ENCODE measurements at places on chromosomes 4 and X.

- H3K27me3 ChIP-seq = no peaks in the 10 kb centered on the region
- DNase-seq = no peak
- H3K36me3 ChIP-seq = peaks cover 12% of the 10 kb centered on the region
Observed at GRCh38 chr4:2222838-2223237, 19.1 kb downstream of the HAUS3 start.

- H3K27ac ChIP-seq = no peak overlapping the region
- no peak for DNase-seq
- peaks cover 8% of the 10 kb centered on the region for H3K4me1 ChIP-seq
- peak overlapping the region; percentile 9 for H3K4me3 ChIP-seq
- no peaks in the 10 kb centered on the region for H3K27me3 ChIP-seq
Observed at GRCh38 chr4:27005905-27006590, 145.4 kb downstream of the STIM2 start.

DNA sequence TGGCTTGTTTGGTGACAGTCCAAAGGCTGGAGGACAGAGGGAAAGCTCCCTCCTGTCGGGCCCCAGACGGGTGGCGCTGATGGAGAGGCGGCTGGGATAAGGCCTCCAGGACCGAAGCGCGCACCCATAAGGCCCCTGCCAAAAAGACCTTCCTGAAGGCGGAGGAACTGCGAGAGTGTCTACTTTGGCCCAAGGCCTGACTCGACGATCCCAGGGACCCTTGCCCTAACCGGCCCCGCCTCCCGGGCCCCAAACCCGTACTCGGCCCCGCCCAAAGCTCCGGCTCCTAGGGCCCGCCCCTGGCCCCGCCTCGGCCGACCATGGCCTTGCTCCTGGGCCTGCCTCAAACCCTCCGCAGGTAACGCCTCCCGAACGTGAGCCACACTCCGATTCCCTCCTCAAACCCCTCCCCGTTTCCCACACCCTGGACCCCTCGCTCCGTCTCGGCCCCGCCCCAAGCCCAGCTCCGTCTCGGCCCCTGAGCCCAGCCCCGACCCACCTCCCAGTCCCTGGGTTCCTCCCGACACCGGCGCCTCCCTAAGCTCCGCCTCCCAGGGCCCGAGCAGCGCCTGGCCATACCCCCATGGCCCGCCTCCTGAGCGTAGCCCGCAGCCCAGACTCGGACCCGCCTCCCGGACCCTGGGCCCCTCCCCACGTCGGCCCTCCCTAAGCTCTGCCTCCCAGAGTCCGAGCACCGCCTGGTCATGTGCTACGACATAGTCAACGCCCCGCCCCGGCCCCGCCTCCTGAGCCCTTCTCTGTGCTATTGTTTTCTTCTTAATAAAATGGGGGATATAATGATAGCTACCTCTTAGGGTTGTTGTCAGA, 90.0 kb upstream of the DRD5 start:
- H3K27ac ChIP-seq = peak overlapping the region; percentile 66
- H3K27me3 ChIP-seq = no peaks in the 10 kb centered on the region
- no peaks in the 10 kb centered on the region for H3K36me3 ChIP-seq
- peak; percentile 87 for DNase-seq
- peak overlapping the region; percentile 56 for H3K4me3 ChIP-seq

- H3K27ac ChIP-seq = no peak overlapping the region
- no peak overlapping the region for H3K4me3 ChIP-seq
- DNase-seq = no peak
- no peaks in the 10 kb centered on the region for H3K27me3 ChIP-seq
- H3K36me3 ChIP-seq = no peaks in the 10 kb centered on the region
Observed at GRCh38 chr4:148426643-148427042, 15.6 kb downstream of the NR3C2 start.

DNA sequence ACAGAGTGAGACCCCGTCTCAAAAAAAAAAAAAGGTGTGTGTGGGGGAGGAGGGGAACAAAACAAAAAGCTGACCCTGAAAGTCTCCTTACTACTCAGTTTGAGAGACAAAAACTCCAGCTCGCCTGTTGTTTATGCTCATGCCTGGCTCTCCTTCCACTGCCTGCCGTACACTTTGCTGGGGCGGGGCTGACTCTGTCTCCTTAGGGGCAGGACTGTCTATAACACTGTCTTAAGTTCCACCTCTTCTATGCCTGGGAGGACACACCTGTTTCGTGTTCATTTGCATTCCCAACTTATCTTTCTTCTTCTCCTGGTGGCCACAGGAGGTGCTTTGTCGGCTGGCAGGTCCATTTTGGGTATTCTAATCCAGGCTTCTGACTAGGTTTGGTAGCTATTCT, 81.4 kb downstream of the MTNR1A start:
- no peaks in the 10 kb centered on the region for H3K4me1 ChIP-seq
- no peaks in the 10 kb centered on the region for H3K36me3 ChIP-seq
- H3K27me3 ChIP-seq = no peaks in the 10 kb centered on the region
- no peak for DNase-seq
- H3K27ac ChIP-seq = no peak overlapping the region

DNA sequence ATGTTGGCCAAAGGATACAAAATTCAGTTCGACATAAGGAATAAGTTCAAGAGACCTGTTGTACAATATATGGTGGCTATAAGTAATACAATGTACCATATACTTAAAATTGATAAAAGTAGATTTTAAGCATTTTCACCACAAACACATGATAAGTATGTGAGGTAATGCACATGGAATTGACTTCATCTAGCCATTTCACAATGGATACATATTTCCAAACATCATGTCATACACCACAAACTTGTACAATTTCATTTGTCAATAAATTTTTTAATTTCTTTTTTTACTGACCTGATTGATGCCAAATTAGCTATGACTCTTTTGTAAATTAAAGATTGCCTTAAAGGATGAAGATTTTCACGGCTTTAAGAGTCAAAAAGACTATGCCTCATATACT, 103.1 kb upstream of the VCX2 start:
- no peak for DNase-seq
- no peak overlapping the region for H3K27ac ChIP-seq
- no peaks in the 10 kb centered on the region for H3K4me1 ChIP-seq
- H3K27me3 ChIP-seq = no peaks in the 10 kb centered on the region
- H3K36me3 ChIP-seq = no peaks in the 10 kb centered on the region

- DNase-seq = no peak
- H3K4me3 ChIP-seq = no peak overlapping the region
- H3K27ac ChIP-seq = no peak overlapping the region
- H3K36me3 ChIP-seq = no peaks in the 10 kb centered on the region
- H3K27me3 ChIP-seq = no peaks in the 10 kb centered on the region
Observed at GRCh38 chr4:149521611-149522425, 293.8 kb downstream of the IQCM start.

Data from ascending aorta (tissue), 2 donors.